ENCODE measurements at places on chromosomes 1 and 21.
A peak's percentile ranks its signal among the peaks of the same experiment; 100 is the strongest.

DNA sequence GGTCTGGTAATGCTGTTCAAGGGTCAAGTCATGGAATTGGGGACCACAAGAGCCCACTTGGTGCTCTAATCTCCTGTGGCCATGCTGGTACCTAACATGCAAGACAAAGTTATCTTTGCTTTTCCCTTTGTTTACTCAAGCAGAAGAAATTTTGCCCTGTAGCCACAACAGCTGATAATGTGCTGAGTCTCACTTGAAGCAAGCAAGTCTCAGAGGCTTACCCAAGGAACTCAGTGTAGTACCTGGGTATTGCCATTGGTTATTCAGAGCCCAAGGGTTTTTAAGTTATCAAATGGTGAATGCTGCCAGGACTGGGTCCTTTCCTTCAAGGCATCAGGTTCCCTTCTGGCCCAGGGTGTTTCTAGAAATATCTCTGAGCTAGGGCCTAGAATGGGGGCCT, 198.9 kb upstream of the RNPC3 start:
- no peak for DNase-seq

GRCh38 chr1:63730211-63730610, 43.6 kb upstream of the ROR1 start:
- no peak for DNase-seq

DNA sequence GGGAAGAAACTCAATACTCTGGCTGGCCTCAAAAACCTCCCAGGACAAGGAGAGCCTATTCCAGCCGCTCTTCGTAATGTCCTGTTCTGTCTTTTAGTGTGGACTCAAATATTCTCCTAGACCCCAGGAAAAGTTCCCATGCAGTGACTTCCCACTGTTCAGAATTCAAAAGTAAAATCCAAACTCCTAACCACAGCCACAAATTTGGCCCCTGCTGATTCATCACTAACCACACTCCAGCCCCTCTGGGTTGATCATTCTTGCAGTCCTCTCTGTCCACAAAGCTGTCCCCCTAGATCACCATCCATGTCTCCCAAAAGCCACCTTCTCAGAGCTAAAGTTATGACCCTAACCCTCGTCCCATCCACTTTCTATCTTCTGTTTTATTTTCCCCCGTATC, 5.1 kb downstream of the CTNNBIP1 start:
- DNase-seq, result no peak

GRCh38 chr1:15696956-15697521, 12.9 kb downstream of the PLEKHM2 start:
- peak; percentile 79 for DNase-seq

DNA sequence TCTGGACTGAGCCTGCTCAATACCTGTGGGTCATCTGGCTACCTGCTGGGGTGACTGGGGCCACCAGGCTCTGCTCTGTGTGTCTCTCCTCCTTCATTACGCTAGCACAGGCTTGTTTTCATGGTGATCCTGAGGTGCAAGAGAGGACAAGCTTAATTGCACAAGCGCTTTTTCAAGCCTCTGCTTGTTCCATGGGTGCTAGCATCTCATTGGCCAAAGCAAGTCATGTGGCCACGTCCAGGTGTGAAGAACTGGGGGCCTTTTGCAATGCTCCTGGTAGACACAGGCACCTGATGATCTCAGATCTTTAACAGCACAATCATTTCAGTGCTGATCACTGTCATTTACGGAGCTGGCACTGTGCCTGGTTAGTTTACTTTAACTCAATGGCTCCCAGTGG, 114.6 kb downstream of the KAZN start:
- DNase-seq, result no peak

DNA sequence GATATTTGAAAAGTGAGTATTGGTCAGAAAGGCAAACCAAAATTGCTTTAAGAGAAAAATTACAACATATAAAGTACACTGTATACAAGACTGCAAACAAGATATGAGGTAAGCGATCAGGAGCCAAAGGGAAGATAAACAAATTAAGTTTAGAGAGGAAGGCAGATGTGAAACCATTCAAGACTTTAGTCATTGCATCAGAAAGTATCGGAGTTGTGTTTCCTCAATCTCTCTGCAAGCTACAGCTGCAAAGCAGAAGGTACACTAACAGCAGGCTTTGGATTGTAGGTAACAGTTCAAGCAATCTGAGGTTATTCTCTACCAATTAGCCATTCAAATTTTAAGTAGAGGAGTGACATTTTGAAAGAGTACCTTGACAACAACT, 21.3 kb upstream of the TLCD4 start:
- no peak for DNase-seq

DNA sequence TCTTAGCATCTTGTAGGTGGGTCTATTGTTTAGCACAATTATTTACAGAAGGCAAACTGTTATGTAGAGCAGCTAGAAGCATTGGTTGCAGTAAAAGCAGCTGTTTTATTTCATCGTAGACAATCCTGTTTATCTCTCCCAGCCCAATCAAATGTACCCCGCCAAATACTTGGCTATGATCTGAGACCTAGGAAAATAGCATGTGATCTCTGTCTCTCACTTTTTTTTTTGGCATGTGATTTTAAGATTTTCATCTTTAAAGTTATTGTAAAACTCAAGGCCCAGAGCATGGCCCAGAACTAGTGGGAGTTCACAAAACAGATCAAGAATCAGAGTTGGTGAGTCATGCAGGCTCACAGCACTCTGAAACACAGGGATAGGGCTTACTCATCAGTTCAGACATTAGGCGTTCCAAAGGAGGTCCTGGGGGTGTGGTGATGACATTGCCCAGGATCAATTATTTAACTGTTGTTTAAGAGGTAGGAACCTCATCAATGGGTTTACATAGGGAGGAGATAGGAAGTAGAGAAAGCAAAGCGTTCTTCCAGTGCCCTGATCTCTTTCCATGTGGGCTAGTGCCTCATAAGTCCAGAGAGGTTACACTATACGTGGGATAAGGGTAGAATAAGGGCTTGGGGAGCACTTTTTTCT, 40.2 kb downstream of the TBX19 start:
- peak; percentile 26 for DNase-seq

DNA sequence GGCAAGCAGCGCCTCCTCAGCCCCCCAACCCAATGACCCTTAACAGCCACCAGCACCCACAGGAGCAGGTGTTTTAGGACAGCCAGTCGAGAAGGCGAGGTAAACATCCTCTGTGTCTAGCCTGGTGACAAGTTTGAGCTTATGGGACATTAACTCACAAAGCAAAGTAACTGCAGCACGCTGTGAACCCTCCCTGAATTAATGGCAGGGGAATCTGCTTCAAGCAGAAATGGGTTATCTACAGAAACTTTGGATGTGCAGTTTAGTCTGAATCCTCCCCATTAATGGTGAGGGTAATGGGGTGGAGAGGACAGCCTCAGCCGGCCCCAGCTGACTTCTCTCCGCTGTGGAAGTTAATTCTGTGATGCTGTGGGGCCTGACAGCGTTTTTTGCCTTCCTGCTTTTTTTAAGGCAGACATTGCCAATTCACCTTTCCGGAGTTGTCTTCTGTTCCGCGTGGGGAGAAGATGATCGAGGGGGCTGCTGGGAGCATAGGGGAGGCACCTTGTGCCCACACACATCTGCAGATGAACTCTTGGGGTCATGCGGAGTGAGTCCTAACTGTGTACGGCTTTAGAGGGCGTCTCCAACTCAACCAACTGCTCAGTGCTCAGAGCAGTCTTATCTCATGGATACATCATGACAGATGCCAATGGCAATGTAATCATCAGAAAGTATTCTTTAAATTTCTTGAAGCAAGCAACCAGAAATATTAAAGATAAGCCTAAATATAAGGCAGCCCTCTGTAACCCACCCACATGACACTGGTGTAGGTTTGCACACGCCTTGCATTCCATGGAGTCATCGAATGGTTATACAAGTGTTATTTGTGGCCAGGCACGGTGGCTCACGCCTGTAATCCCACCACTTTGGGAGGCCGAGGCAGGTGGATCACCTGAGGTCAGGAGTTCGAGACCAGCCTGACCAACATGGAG, 41.0 kb downstream of the POFUT2 start:
- DNase-seq, result no peak

DNA sequence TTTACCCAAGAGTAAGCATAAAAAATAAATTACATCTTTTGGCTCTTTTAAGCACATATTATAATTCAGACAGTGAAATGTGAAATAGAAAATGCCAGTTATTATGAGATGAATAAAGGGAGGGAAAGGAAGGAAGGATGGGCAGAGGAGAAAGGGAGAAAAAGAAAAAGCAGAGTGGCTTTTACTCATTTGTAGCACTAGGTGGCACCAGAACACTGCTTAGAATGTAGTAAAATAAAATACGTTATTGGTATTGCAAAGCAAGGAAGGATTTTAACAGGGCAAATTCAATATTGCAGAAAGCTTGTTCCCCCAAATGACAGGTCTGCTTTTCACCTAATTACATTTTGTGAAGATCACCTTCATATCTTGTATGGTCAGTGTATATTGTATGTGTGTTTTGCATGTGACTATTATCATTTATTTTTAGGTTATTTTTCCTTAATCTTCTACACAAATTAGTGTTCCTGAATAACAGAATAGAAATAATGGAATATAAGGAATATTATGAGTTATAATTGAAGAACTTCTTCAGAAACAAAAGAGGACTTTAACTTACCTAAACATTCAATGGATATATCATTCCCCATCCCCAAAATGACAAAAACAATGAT, 9.1 kb upstream of the PCNX2 start:
- no peak for DNase-seq

DNA sequence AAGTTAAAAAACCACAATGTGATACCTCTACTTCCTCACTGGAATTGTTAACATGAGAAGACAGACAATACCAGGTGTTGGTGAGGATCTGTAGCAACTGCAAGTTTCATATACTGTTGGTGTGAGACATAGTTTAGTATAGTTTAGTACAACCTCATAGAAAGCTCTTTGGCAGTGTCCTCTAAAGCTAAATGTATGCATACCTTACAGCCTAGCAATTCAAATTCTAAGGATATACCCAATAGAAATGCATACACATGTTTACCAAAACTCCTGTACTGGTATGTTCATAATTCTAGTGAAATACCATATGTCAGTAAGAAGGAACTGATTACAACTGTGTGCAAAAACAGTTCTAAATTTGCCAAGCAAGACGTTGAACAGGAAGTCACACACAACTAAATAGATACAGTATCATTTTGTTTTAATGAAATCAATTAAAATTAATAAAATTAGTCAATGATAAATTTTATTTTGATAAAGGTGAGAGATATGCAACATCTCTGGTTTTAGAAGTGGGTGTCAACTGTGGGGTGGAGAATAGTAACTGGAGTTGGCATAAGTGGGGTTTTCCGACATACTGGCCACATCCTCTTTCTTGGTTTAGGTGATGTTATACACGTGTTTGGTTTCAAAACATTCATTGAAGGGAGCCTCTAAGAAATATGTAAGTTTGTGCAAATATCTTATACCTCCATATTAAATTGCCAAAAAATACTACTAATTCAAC, 450.7 kb downstream of the PTPRC start:
- DNase-seq, result peak; percentile 58

GRCh38 chr1:201570886-201571624, 32.1 kb downstream of the NAV1 start:
- no peak for DNase-seq

DNA sequence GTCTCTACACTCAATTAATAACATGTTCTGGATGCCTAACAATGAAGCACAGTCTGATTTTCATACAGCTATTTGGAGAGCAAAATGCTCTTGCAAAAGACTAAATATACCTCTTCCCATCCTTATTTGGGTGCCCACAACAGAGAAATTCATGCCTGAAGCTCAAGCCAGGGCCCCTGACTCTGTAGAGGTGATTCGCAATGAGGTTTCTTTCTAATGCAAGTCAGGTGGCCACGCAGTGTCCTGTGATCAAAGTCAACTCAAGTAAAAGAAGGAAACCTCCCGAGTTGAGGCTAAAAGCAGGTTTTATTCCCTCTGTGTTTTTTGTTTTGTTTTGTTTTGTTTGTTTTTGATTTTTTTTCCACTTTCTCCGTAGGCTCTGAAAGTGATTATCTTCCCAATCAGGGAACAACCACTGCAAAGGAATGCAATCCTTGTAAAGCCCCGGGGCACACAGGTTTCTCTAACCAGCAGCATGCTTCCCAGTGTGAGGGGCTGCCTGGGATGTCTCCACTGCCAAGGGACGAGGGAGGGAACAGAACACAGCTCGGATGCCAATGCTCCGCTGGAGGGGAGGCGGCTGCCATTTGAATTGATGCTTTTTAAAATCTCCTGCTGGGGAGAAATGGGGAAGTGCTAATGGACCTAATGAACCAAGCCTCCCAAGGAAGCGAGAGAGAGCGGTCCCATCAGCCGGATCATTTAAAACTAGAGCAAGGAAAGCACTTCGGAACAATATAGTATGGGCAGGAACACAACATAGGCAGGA, 73.8 kb upstream of the SSX2IP start:
- DNase-seq, result no peak

DNA sequence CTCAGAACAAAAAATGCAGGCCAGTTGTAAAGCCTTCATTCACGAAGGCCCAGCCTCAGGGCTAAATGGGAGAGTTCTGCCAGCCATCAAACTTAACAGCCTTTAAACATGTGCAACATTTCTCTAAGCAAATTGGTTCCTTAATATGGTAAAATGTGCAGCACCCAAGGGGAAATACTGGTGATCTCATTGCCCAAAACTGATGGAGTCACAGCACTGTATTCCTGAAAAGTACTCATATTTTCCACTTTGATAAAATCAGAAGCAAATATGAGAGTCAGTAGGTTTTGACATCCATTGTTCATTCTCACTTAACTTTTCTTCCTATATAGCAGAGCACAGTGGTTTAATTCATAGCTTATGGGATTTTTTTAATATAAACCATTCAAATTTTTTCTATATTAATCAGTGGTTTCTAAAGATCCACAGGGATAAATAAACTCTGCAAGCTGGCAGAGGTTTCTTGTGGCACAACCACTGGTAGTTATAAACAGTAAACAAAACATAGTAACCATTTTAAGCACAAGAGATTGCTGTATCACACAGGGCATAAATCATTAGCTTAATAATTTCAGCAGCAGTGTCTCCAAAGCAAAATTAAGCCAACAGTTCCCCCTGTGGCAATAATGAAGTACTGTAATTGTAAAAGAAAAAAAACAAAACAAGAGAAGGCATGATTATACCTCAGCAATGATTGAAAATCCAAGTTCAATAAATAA, 106.9 kb upstream of the LYPLAL1 start:
- DNase-seq, result no peak

GRCh38 chr1:230320804-230321203, 105.3 kb downstream of the PGBD5 start:
- DNase-seq, result no peak

DNA sequence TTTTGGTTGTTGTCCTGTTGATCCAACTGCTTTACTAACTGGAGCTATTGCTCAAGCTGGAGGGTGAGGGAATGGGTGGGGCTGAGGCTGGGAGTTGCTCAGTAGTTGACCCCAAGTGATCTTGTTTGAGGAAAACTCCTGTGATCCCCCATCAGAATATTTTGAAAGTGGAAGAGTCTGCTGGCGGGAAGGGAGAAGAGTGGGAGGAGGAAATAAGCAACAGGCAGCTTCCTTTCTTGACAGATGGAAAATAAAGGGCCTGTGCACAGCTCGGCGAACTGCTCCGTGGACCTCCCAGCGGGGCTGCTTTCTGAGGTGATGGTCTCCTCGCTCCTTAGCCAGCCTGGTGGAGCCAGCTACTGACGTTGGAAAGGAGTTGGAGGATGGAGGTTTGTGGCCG, 199.1 kb upstream of the LMO4 start:
- DNase-seq, result no peak
